ENCODE measurements at places on chromosomes 7 and 10.

DNA sequence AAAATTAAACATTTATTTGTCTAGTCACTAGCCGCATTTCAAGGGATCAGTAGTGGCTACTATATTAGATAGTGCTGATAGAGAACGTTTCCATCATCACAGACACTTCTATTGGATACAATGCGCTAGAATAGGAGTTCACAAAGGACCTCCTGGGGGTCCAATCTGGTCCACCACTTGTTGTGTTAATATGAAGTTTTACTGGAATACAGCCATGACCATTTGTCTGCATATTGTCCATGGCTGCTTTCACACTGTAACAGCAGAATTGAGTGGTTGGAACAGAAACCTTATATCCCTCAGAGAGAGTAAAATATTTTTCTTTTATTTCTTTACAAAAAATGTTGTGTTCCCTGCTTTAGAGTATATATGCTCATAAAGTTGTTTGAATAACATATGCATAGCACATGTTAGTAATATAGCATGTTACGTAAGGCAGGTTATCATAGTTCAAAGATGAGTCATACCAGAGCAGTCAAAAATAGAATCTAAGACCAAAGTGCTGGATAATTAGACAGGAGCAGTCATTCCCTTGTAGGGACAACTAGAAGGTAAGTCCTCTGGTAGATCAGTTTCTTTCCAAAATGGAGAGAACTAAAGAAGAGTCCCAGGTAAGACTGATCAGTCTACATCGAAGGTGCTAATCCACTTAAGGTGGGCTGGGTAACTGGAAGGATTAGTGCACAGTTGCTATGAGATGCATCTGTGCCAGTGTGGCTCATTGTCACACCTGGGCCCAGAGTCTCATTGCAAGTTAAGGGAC lies 14.9 kb downstream of the BZW2 start:
- DNase-seq = no peak

DNA sequence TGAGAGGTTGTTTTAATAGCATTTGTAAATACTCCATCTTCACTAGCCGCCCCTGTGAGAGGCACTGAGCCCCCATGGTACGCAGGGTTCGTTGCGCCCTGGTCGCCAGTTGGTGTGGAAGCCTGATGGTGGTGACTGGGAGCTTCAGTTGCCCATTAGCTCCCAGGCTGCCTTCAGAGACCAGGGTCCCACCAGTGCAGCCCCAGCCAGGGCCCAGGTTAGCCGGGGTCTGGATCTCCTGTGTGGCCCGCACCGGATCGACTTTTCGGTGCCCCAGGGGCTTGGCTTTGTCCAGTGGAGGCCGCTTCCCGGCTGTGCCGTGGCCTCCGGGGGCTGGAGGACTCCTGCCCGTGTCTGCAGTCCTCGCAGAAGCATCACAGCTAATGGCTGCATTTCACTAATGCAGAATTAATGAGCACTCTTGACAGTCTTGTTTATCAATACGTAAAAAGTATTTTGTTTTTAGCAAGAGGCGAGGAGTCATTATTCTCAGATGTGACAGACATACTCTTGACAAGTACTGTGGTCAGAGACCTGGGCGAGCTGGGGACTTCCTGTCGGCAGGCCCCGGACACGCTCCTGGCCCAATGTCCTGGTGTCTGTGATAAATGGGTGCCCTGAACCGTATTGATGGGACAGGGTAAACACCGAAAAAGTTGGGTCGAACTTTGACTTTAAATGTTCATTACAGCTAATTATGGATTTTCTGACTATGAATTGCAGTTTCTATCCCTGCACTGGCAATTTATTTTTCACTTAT lies 99.8 kb downstream of the NKX6-2 start:
- no peak for DNase-seq

GRCh38 chr7:36487756-36488336 lies 98.2 kb downstream of the ANLN start:
- DNase-seq = no peak

DNA sequence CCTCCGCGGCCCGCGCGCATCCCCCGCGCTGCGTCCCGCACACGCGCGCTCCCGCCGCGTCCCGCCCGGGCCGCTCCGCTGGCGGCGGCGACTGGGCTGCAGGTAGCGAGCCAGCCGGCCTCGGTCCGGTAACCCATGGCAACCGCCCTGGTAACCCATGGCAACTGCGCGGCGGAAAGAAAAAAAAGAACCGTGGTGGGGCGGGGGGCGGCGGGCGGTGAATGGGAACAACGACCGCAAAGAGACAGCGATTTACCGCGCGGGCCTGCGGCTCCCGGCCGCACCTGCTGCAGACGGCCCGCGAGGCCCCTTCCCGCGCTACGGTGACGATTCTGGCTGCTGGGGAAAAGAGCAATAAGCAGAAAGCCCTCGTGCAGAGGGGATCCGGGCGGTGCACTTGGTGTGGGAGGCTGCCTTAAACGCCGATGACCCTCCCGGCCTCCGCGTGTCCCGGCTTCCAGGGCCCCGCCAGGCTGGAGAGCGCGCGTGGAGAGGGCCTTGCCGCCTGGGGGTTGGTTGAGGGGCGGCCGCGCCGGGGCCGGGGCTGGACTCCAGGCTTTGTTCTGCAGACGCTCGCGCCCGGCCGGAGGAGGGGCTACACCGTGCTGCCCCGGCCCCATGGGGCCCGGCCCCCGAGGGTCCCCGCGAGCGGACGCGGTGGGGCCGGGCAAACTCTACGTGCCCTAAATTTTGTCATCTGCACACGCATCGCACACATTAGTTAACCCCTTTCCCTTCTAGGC lies 84.7 kb downstream of the SNX10 start:
- DNase-seq = peak; percentile 43

Measured in stimulated activated naive CD4-positive, alpha-beta T cell (primary cell).